ENCODE measurements at places on chromosomes 3 and 15.

- no peak for DNase-seq
Measured at GRCh38 chr15:65083262-65083701, 6.7 kb downstream of the KBTBD13 start.

DNA sequence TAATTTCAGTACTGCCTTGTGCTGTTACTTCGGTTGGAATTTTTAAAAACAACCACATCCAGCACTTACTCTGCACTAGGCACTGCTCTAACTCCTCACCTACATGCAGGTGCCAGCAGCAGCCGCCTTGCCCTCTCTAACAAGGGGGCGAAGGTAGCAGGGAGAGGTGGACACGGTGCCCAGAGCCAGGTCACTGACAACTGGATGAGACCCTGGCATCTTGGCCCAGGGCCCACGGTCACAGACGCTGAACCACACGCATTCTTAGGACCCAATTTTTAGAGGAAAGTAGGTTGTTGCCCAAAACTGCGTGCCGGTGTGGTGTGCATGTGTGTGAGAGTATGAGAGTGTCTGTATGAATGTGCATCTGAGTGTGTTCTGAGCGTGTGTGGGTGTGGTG is 63.4 kb upstream of the GATA2 start:
- DNase-seq, result no peak

- peak; percentile 43 for DNase-seq
Measured at GRCh38 chr3:109275702-109276293, 40.5 kb downstream of the DPPA2 start.

DNA sequence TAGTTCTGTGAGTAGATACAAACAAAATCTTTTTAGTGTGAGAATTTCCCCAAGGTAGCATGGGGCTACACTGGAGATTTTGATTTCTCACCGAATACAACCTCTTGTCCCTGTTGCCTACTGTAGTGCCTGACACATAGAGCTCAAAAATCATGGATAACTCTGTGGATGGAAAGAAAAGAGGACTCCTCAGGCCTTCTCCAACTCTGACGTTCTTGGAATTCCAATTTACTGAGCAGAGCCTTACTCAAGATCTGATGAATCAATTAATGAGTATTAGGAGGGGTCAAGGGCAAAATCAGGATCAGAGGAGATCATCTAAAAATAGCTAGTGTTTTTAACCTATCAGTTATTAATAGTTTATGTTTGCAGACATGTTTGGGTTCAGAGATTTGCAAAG is 46.7 kb upstream of the PYDC2 start:
- no peak for DNase-seq

GRCh38 chr3:71360764-71361163 is 222.8 kb downstream of the FOXP1 start:
- no peak for DNase-seq

GRCh38 chr3:136380530-136380929 is 130.4 kb downstream of the PCCB start:
- no peak for DNase-seq

DNA sequence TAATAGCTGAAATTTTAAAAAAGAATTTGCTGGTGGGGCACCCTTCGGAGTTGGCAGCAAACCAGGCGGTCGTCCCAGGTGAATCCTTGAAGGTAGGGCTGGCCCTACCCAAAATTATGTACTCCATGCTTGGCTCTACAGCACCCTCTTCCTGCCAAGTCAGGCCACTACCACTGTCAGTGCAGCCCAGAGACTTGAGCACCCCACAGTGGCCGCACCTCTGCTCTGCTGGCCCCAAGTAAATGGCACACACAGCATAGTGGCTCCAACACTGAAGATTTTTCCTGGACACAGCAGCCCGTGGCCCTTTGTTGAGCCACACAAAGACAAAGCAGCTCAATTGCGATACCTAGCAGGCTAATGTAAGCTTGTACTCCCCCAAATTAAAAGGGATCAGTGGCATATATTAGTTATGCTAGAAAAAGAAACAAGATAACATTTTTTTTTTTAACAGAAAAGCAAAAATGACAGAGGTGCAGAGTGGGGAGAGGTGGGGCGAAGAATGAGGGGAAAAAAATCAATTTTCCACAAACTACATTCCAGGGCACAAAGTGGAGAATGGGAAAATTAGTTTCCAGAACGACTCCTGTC is 250.5 kb downstream of the UACA start:
- no peak for DNase-seq

DNA sequence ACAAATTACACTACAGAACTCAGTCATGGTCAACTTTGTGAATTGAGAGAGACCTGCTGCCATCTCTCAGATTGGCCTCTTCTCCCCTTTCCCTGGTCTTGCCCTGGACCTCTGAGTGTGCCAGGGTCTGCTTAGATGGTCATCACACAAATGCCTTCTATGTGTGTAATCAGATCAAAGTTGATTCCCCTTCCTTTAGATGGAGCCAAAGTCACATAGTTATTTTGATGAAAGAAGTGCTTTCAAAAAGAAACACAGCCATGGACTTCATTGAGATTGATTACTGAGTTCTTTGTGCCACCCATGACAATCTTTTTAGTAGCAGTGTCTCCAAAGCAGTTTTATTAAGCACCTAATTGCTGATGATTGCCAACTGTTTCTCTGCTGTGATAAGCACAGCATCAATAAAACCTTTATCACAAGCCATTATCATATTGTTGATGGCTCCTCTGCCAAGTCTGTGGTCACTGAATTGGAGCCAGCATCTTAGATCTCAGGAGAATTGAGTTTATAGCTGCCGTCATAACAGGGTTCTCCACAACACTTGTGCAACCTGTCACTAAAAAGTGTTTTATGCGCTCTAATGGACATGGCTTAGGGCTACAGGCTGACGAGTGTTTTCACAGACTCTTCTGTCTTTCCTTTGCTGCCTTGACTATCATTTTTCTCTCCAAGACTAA is 149.7 kb upstream of the NUDT16 start:
- DNase-seq, result no peak

DNA sequence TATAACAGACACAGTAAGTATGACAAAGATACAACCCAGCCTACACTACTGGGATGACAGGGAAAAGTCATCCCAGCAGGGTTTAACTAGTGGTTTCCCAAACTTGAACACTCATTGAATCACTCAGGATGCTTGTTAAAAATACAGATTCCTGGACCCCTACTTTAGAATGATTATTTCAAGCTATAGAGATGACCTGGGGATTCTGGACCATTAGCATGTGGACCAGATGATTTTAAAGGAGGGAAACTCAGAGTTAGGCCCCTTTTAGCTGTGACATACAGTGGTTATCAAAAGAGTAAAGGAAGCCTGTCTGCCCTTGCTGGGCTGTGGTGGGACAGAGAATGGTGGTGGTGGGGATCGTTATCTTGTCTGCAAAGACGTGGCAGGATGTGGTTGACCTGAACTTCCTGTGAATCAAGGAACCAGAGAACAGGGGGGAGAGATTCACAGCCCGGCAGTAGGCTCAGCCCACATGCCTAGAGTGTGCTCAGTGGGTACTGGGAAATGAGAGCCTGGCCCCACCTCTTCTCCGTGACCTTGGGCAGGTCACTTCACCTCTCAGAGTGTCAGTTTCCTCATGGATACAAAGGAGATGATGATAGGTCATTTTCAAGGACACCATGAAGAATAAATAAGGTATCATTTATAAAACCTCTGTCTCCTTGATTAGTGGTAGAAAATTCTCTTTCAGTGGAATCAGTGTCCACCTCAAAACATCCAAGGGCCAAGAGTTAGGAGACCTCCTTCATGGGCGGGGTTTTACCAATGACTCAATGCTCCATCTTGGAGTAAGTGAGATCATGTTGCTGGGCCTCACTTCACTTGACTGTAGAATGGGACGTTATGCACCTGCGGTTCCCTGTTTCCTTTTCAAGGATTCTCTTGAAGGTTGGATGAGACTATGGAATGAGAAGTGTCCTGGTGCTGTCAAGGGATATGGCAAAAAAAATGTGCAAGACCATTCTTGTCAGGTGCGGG is 306.5 kb downstream of the RPLP1 start:
- DNase-seq, result no peak

GRCh38 chr3:4830586-4830914 is 148.7 kb upstream of the BHLHE40 start:
- no peak for DNase-seq

DNA sequence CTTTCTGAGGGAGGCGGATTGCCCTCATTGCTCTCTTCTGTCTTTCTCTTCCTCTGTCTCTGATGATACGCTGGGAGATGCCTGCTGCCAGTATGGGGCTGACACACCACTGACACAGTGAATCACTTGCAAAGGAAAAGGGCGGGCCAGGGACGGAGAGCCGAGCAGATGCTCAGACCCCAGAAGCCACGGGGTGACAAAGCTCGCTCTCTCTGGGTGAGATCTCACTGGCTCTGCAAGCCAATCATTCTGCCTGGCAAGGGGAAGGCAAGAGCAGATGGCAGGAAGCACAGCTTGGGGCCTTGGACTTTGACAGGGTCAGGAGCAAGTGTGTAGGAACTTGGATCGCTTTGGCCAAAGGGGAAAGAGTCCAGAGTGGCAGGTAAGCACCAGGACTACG is 198.7 kb downstream of the NTRK3 start:
- DNase-seq, result no peak
